ENCODE measurements at places on chromosomes 6 and 20. TPM values are rescaled to one million over a fixed set of nuclear protein-coding genes. Genes with fewer than 3 reads are reported as not detected.

Gene GHRH
- total RNA-seq, result not detected

DNA sequence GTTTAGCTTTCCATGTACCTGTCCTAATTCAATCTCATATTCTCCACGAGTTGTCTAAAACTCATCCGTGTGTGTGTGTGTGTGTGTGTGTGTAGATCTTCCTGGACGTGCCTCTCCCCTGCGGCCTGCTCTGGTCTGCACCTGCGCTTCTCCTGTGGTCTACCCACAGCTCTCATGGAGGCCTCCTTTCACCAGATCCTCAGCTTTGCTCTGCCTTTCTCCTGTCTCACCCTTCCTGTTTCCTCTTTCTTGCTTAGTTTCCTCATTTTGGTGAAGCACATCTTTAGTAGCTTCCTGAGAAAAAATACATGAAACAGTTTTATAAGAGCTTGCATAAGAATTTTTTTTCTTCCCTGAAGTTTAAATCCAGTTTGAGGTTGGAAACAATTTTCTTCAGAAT lies 18.1 kb downstream of the SLX4IP start:
- no peak for DNase-seq

DNA sequence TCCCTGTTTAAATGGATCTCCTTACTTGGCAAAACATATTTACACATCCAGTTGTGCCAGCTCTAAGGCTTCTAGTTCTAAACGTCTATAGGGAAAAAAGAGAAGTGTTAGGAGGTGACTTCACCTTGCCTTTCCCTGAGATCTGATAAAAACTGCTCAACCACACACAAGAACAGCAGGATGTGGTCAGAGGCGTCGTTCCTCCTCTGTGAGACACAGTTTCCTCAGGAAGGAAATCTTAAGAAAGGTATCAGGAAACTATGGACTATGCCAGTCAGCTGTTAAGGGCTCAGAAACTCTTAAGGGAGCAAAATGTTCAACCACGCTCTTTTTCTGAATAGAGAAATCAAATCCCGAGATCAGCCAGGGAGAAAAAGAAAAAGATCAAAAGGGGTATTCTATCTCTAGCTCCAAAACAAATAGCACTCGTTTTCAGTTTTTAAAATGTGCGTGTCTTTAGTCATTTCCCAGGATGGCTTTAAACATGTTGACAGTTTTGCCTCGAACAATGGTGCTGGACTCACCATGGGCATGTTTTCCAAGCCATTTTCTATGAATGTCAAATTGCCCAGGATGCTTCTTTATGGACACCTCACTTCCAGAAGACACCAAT lies 154.5 kb downstream of the HACE1 start:
- no peak for DNase-seq

DNA sequence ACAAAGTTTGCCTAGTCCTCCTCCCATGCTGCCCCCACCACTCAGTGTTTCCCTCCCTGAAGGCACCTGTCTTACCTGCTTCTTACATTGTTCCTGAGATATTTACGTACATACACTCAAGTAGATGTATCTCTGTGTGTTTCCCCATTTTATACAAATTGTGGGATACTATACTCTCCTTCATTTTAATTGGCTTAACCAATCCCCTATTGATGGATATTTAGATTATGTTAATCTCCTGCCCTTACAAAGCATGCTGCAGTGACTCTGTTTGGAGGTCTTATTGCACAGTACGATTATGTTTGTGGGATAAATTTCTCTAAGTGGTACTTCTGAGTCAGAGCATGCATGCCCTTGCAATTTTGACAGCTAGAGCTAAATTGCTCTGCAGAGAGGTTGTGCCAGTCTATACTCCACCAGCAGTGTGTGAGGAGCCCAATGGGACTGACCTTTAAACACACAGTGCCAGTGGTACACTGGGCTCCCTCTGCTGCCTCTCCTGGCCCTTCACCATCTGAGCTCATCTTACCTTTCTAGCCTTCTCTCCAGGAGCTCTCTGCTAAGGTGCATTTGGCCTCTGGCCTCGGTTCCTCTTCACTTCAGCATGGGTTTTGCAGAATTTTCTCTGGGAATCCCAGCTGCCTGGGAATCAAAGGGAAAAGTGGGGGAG lies 57.4 kb downstream of the LYRM2 start:
- DNase-seq, result no peak

DNA sequence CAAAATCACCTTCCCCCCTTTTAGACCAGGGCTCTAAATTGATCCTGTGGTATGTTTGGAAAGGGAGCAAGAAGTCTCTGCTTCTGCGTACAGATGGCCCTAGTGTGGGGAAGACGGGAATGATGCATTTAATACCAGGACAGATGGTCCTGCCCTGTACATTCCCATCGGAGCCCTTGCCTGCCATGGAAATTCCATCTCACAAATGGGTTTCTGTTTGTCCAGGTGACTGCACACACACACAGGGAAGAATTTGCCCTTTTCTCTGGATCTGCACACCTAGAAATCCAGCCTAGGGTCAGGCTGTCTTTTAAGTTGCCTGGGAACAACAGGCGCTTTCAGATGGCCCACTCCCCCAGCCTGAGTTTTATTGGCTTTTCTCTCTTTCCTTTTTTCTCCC lies 1.3 kb downstream of the MAS1 start:
- DNase-seq, result no peak

DNA sequence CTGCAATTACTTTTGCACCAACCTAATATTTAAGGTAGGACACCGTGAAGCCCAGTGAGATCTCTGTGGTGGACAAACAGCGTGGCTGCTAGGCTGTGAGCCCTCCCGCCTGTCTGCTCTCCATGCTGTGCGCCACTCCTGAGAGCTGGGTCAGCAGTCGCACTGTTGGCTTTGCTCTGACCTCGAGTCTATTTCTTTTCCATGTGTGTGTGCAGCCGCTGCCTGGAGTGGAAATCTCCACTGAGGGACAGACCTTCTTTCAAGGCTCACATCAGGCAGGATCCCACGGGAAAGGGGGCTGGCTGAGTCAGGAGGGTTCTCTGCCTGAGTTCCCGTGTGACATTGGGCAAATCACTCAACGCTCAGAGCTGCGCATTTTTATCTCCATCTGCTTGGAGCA lies 27.1 kb downstream of the RIPOR3 start:
- DNase-seq, result no peak

All from endodermal cell (in vitro differentiated cells).